ENCODE measurements at places on chromosomes 2 and 18.

DNA sequence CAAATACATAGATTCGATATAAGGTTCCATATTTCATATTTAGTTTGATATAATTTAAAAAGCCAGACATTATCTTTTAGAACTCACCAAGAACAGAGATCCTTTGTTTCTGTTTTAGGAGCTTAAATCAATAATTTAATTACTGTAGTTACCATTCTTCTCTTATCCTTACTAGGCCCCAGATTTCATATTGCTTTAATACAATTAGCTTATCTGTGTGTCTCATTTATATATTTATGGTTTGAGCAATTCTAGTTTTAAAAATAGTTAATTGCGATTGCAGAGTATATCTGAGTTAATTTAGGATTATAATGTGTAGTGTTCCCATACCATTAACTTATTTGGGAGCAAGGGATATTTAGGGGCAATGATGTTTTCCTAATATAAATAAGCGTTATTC, 558.8 kb upstream of the ZNF804A start:
- DNase-seq = no peak

- DNase-seq = no peak
Measured at GRCh38 chr2:56333812-56334485, 150.2 kb downstream of the CCDC85A start.

GRCh38 chr2:202158796-202159195, 79.6 kb downstream of the SUMO1 start:
- DNase-seq = no peak

- DNase-seq = no peak
Measured at GRCh38 chr18:6589923-6590322, 139.6 kb upstream of the ARHGAP28 start.

DNA sequence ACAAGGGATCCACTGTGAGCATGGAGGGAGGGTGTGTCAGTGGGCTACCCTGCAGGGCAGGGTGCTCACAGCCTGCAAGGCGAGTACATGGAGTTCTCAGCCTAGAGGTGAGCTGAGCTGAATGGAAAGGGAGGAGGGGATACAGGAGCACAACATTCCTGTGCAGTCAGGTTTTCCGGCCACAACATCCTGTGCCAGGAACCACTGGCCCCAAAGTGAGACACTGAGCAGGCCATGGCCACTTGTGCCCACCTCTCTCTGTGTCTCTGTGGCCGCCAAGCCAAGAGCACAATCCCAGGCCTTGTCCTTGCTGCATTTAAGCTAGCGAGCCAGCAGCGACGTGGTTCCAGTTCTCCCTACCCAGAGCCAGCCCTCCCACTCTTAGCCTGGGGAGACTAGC, 6.1 kb downstream of the DOK1 start:
- no peak for DNase-seq

GRCh38 chr18:67961701-67962440, 445.4 kb upstream of the DSEL start:
- no peak for DNase-seq

GRCh38 chr2:3229221-3229620, 148.4 kb downstream of the EIPR1 start:
- DNase-seq = no peak

- no peak for DNase-seq
Measured at GRCh38 chr2:71464389-71464788, 11.0 kb downstream of the DYSF start.

DNA sequence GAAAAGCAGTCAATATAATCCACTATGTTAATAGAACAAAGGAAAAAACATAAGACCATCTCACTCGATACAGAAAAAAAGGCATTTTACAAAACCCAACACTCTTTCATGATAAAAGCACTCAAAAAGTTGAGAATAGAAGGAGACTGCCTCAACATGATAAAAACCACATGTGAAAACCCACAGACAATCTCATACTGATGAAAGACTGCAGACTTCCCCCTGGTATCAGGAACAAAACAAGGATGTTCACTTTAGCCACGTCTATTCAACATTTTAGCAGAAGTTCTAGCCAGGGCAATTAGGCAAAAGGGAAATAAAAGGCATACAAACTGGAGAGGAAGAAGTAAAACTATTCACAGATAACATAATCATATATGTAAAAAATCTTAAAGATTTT, 285.9 kb downstream of the EIPR1 start:
- no peak for DNase-seq

GRCh38 chr2:37201766-37202165, 5.5 kb downstream of the CEBPZOS start:
- no peak for DNase-seq

DNA sequence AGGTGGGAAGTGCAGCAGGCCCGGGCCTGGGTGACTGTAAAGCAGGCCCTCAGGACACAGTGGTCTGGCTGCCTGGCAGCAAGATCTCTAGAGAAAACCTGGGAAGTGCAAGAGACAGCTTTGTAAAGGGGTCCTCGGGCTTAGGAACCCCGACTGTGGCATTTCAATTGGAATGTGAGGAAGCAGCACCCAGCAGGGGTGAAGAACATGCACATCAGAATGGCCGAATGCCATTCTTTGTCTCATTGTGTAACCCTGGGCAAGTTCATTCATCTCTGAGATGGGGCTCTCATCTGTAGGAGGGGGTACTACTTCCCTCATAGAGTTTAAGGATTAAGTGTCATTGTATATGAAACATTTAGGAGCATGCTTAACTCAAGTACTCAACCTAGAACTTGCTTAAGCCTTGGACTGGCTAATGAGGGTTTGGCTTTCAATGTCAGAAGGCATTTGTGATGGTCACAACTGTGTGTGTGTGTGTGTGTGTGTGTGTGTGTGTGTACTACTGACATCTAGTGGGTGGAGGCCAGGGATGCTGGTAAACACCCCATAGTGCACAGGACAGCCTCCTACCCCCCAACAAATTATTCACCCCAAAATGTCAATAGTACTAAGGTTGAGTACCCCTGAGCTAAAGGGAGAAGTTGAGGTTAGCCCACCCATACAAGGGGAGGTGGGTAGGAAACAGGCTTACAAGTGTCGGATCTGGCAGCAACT, 29.3 kb downstream of the MEX3C start:
- DNase-seq = no peak
